ENCODE measurements at places on chromosomes 4 and X.
A peak's percentile ranks its signal among the peaks of the same experiment; 100 is the strongest.

DNA sequence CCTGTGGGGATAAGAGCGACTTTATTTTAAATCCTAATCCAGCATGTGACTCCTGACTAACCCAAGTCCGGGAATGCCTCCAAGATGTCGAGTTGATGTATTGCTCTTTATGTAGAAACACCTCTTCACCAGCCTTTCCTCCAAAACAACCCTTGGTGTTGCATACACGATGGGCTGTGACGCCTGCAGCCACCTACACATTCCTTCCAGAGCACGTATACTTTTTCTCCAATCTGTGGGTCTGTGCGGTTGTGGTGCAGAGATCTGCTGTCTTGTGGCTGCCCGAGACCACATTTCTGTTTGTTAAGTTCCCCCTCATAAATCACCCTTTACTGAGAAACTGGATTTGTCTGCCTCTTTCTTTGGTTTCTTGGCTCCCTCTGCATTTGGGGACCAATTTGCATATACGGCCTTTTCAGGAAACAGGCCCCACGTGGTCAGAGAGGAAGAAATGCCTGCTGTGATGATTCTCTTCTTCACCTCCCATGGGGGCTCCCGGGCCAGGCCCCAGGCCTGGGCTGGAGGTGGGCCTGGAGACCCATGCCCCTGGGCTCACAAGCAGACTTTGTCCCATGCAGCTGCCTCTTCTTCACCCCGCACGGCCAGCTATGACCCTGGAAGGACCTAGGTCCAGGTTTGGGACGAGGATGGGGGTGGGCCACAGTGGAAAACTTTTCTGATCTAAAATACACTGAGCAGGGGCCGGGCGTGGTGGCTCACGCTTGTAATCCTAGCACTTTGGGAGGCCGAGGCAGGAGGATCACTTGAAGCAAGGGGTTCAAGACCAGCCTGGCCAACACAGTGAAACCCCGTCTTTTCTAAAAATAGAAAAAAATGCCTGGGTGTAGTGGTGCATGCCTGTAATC, 21.4 kb upstream of the AFAP1 start:
- DNase-seq: no peak

DNA sequence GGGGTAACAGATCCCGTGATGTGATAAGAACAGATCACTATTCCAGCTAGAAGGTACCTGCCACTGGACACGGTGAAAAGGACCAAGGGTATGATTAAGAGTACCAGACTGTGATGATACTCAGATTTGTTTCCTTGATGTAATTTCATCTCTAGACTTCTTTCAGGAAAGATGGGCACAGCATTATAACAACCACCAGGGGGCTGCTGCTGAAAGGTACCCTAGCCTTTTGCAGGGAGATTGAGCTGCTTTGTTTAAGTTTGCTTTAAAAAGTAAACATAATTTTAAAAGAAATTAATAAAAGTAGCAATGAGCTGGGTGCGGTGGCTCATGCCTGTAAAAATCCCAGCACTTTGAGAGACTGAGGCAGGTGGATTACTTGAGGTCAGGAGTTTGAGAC, 145.4 kb downstream of the EMCN start:
- DNase-seq: no peak

DNA sequence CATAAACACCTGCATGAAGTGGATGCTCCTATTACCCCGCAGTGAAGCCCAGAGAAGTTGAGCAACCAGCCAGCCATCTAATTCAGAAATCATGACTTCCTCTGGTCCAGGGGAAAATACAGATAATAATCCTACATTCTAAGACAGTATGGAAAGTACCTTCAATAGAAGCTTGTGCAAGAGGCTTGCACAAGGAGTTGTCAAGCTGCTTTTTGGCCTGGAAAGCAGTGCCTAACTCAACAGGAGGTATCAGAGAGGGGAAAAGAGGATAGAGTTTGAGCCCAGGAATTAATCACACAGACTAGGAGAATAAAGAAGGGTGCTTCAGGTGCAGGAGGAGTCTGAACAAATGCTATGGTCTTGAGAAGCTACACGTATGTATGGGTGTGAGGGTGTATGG, 26.7 kb downstream of the TMEM192 start:
- DNase-seq: no peak

DNA sequence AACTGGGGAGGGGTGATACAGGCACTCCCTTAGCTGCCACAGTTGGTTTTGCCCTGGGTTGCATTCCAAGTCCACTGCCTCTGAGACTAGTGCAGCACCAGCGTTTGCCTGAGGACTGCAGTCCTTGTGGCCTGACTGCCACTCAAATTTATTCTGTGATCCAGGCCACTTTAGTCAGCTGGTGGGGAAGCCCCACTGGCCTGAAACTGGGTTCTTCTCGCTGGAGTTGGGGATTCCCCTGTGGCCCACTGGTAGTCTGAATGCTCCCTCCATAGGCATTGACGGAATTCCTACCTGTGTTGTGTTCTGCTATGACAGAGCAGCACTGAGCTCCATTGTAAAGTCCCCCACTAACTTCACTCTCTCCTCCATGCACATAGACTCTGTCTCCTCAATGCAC, 63.8 kb downstream of the PTPN13 start:
- DNase-seq: no peak

GRCh38 chrX:21725496-21725895, 32.4 kb downstream of the SMPX start:
- no peak for DNase-seq

- no peak for DNase-seq
Measured at GRCh38 chr4:47567511-47567910, 82.4 kb downstream of the ATP10D start.

DNA sequence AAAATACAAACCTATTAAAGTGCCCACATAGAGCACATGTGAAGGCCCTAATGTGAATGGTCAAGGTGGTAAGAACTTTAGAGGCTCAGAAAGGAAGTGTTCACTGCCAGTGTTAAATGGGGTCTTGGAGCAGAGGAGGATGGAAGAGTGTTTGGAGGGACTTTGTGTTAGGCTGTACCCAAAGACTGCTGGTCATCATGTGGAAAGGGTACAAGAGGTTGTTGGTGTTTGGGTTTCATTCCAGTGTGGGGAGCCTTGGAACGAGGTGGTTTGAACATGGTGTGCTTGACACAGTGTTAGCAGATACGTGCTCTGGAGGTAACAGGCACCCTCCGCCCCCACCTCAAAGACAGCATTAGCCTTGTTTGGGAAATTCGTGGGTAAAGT, 73.1 kb downstream of the RAPGEF2 start:
- no peak for DNase-seq

- no peak for DNase-seq
Measured at GRCh38 chr4:15569746-15570145, 85.4 kb downstream of the FBXL5 start.

GRCh38 chr4:184402239-184402638, 72.1 kb downstream of the IRF2 start:
- DNase-seq: no peak

- no peak for DNase-seq
Measured at GRCh38 chr4:7461230-7461629, 26.5 kb upstream of the PSAPL1 start.

- no peak for DNase-seq
Measured at GRCh38 chr4:16168710-16169388, 57.4 kb downstream of the TAPT1 start.

DNA sequence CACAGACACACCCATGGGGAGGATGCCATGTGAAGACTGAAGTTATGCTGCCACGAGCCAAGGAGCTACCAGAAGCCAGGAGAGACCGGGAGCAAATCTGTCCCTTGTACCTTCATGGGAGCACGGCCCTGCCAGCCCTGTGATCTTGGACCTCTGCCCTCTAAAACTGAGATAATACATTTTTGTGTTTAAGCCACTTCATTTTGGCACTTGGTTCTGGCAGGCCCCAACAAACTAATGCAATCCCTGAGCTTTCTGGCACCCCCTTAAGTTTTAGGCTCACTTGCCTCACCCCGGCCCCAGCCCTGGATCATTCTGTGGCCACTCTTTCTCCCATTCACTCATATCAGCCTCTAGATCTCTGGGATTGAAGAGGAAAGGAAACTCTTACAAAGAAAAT, 35.4 kb downstream of the SEL1L3 start:
- no peak for DNase-seq

DNA sequence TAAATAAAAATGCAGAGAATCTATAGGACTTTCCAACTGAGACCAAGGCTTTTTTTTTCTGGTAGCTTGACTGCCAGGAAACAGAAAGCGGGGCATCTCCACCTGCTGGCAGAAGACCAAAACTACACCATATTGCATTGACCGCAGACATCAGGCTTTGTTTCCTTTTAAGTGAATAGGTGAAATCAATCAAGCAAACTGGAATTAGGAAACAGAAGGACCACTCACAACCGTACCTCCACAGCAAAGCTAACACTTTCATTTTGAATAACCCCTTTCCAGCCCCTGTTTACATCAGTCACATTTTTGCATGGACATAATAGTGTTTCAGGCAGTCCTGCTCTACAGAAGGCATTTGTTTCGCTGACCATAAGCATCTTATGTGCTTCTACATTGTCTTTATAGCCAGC, 218.2 kb downstream of the IDS start:
- DNase-seq: peak; percentile 13

GRCh38 chrX:129019412-129019811, 503.9 kb downstream of the SMARCA1 start:
- no peak for DNase-seq

DNA sequence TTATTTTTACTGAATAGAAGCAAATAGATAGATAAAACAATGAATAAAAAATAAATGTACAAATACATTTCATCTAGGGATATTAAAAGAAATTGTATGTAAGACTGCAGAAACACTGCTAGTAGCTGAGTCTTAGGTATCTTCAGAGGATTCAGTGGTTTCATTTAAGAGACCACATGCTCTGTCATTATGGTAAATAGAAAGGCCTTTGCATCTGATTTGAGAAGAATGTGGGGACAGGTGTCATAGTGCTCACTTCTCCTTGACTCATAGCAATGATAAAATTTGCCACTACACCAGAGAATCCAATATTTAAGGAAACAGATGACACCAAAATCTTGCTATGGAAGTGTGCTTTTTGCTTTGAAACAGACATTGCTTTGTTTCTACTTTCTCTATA, 59.8 kb upstream of the PPP1R2C start:
- no peak for DNase-seq

DNA sequence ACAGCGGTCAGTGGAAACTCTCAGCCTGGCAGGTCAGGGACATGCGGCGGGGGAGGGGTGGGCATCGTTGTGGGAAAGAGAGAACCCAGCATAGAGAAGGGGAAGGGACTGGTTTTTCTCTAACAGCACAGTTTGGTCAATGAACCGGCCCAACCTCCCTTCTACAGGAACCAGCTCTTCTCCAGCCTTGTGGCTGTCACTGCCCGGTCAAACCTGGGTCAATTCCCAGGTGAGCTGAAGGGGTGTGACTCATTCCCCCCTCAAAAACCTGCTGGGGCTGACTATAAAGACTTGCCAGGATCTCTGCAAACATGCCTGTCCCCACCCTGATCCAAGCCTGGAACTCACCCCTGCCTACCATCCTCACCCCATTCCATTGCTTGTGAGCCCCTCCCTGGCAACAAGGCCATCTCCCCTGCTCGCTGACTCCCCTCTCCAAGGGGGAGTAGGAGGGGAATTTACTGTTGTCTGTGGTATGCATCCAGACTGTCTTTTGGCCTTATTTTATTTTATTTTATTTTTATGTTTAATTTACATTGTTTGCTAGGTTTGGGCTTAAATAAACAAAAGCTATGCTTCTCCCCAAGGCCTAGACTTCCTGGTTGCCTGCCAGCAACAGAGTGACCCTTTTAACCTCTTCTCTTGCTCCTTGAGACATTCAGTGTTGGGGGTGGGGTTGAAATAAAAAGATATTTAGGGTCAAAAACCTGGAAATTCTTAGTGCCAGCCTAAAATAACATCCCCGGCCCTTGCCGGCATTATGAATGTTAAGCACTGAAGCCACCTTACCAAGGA, 49.6 kb downstream of the TSC22D3 start:
- no peak for DNase-seq

- no peak for DNase-seq
Measured at GRCh38 chrX:41553688-41554087, 106.5 kb downstream of the NYX start.

DNA sequence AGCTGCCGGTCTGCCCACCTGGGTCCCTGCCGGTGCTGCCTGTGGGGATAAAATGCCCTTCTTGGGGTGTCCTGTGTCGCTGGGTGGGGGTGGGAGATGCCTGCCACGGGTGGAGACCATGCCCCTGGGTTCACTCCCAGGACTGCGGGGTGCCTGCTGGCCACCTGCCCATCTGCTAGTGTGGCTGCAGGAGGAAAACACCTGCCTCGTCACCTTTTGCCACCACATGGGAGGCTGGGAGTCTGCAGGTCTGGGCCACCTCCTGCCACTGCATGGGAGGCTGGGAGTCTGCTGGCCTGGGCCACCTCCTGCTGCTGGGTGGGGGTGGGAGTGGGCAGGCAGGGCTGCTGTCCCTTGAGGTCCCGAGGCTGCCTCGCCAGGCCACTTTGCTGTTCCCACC, 58.8 kb upstream of the AFAP1 start:
- DNase-seq: no peak

- DNase-seq: no peak
Measured at GRCh38 chr4:148068065-148068911, 336.4 kb downstream of the ARHGAP10 start.

DNA sequence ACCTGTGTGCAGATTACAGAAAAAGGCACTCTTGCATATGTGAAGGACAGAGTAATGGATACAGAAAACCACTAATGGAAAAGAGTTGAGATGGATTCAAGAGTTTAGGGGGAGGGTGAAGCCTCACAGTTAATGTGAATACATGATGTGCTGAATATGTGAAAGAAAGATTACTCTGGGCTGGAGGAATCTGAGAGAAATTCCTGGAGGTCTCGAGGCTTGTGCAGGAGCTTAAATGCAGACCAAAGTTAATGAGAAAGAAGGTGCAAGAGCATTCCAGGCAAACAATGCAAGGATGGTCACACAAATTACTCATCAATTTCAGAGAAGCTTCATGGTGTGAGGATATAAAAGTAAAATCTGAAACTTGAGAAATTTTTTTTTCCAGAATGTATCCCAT, 768.8 kb downstream of the STPG2 start:
- no peak for DNase-seq

- no peak for DNase-seq
Measured at GRCh38 chr4:106494066-106494465, 125.5 kb upstream of the GIMD1 start.

DNA sequence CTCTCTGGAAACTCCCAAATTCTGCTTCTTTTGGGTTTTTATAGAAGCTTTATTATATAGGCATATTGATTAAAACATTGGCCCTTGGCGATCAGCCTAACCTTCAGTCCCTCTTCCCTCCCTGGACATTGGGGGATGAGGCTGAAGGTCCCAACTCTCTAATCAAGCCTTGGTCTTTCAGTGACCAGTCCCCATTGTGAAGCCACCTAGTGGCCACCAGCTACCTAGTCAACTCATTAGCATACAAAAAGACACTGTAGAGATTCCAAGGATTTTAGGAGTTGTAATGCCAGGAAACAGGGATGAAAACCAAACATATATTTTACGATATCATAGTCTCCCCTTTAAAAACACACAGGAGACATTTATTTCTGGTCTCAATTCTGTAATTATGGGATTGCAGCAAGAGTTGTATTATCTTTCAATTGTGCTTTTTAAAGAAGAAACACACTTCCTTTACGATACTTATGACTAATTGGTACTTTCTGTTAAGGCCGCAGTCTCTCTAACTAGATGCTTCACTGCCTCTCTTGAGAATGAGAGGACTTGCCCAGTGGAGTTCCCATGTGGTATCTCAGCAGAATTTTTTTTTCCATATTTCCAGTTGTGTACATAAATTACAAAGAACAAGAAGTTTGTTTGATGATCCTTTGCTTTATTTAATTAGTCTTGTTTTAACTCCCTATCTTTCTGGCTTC, 58.2 kb downstream of the WDR17 start:
- no peak for DNase-seq

GRCh38 chr4:52968691-52969090, 106.6 kb downstream of the RASL11B start:
- no peak for DNase-seq

- DNase-seq: no peak
Measured at GRCh38 chr4:174204164-174204831, 79.2 kb downstream of the FBXO8 start.

All from T-helper 9 cell (primary cell).